ENCODE measurements at places on chromosomes 16 and 17.

- DNase-seq: no peak
Observed at GRCh38 chr16:73915935-73916334, 380.7 kb upstream of the PSMD7 start.

DNA sequence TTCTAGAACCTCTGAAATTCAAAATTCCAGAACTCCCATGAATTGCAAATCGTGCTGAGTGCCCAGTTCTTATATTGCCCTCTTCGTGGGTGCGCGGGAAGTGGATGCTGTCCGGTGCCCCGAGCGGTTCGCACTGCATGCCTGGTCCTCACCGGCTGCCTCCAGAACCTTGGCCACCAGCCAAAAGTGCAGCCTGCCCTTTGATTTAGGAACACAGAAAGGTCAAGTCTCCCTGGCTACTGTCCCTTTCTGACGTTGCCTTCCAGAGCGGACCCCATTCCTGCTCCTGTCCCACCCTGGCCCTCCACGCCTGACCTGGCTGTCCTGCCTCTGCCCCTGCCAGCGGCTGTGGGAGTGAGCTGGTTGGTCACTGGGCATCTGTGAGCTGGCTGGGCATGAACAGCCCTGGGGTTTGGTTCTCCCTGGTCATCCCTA, 9.7 kb downstream of the NEUROD2 start:
- DNase-seq: no peak

DNA sequence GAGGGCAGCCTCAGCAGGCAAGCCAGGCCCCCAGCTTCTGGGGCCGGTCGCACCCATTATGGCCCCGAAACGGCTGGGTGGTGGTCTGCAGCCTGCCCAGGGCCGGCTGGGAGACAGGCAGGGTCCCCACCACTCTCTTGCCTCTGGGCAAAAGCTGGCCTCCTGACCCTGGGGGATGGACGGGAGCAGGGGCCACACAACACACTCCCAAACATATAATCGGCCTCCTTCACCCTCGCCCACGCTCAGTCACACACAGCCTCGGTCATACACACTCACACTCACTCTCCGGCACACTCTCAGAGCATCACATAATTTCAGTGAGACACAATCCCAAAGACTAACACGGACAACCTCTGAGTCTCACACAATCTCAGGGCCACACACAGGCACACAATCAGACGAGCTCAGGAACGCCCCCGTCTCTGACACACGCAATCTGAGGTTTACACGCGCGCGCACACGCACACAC, 589 bp downstream of the PEMT start:
- no peak for DNase-seq

DNA sequence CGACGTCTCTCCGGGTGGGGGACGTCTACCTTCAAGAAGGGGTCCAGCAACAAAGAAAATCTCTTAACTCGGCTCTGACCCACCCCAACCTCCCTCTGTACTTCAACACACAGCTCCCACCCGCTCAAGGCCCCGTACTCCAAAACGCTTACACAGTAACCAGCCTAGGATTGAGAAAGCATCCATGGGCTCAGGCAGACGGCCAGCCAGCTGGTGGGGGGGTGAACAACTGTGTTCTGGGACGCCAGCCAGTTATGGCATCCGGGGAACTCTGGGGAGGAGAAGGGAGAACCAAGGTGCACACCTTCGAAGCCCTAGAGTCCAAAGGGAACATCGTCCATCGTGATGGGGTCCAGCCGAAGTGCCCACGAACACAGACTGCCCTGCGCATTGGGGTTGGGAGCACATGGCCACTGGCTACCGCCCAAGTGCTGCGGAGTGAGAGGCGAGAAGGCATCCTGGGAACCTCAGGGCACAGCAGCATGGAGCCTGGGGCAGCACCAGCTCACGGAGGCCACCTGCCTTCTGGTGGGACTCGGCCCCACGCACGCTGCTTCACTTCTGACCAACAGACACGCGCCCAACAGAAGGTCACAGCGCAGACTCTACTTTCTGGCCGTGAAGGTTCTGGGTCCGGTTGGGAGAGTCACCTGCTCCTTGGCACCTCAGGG, 14.3 kb downstream of the SLC16A3 start:
- DNase-seq: peak; percentile 84

DNA sequence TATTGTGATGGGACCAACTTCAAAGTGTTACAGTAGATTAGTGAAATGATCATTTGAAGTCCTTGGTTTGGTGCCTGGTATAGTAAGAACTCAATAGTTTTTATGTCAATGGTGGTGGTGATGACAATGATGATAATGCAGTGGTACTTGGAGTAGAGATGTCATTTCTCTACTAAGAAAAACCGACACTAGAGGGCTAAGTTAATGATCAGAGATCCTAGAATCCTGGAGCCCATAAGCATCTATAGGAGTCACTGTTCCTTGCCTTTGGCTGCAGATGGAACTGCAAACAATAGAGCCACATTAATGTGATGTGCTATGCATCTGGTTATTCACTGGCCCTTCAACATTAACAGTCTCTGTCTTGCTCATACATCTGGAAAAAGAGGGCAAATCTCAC, 103.8 kb downstream of the ANKFN1 start:
- no peak for DNase-seq

DNA sequence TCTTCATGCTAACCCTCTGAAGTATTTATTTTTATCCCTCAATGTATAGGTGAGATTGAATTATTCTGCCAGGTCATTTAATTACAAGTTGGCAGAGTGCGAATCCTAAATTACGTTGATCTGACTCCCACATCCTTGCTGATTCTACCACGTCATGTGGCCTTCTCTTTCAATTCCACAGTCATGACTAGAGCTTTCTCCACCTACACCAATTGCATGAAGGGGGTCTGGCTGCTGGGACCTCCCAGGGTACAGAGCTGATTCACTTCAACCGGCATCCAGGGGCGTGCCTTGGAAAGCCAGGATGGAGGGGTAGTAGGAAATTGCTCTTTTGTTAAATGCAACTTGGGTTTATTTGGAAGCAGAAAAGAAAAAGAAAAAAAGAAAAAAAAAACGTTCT, 41.1 kb upstream of the CDH13 start:
- DNase-seq: no peak

DNA sequence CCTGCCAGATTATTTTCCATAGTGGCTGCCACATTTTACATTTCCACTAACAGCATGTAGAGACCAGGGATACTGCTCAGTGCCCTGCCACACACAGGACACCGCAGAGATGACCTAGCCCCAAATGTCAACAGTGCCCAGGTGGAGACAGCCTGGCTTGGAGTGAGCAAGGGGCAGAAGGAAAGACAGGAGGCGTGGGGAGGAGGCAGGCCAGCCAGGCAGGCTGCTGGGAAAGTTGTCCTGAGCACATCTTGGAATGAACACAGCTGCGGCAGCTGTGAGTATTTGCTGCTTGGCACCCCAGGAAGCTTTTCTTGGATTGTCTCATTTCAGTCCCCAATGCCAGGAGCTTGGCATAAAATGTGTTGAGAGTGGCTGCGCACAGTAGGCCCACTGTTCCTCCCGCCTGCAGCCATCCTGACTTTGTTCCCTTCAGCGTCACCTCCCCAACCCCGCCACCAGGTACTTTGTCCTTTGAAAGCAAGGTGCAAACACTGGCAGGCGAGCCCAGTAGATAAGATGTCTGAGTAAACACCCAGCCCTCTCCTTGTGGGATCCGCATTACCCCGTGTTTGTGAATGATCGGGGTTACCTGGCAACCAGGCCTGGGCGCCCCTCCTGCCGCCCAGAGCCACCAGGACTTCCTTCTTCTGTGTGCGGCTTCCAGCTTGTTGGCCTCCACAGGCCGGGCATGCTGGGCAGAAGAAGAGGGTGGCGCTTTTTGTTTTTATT, 114.0 kb downstream of the CMIP start:
- no peak for DNase-seq

- no peak for DNase-seq
Observed at GRCh38 chr17:68296217-68297191, 5.2 kb downstream of the ARSG start.

- no peak for DNase-seq
Observed at GRCh38 chr16:30546115-30546514, 11.5 kb upstream of the ZNF747 start.

DNA sequence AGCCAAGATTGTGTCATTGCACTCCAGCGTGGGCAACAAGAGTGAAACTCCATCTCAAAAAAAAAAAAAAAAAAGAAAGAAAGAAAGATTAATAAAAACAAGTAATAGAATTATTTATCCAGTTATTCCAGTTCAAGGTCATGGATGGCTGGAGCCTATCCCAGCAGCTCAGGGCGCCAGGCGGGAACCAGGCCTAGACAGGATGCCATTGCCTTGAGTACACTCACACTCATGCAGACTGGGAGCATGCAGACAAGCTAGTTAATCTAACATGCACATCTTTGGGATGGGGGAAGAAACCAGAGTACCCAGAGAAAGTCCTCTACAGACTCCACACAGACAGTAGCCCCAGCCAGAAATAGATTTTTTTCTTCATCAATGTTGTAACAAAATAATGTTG, 17.9 kb downstream of the PDP2 start:
- peak; percentile 78 for DNase-seq

DNA sequence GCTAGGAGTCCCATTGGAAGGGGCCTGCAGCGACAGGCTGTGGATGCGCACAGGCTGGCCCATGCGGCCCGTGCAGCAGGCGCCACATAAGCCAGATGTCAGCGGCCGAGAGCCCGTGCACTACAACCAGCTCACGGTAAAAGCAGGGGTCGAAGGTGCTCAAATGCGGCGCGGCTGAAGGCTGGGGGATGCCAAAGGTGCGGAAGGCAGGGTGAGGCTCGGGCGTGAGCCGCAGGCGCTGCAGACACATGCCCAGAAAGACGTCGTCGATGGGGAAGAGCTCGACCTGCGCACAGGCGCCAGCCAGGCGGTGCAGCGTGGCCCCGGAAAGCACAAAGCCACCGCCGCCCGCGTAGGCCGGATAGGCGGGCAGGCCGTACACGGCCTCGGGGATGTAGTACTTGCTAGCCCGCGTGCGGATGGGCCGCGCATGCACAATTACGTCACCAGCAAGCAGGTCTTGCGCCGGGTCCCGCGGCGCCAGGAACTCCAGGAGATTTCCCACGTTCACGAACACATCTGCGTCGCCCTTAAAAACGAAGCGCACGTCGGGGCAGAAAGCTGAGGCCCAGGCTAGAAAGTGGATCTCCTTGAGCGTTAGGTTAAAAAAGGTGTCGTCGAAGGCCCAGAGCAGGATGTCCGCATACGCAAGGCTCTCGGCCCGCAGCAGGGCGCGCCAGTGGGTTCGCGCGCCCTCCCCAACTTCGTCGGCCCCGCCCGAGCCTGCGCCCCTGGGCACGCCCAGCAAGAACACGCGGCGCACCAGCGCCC, 1.3 kb downstream of the B3GNT9 start:
- no peak for DNase-seq

GRCh38 chr17:45242029-45242414, 19.9 kb downstream of the SPATA32 start:
- DNase-seq: no peak

DNA sequence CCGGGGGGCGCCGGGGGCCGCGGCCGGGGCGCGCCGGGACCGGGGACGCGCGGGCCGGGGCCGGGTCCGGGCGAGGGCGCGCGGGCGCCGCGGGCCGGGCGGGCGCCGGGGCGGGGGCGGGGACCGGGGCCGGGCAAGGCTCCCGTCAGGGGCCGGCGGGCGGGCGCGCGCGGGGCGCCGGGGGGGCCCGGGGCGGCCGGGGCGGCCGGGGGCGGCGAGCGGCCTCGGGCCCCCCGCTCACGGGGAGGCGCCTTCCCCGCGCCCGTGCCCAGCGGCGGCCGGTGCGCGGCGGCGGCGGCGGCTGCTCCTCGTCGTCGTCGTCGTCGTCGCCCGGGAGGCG, 563 bp downstream of the ZCCHC14 start:
- DNase-seq: no peak

- DNase-seq: no peak
Observed at GRCh38 chr16:28587386-28587785, 9.5 kb downstream of the SULT1A2 start.

DNA sequence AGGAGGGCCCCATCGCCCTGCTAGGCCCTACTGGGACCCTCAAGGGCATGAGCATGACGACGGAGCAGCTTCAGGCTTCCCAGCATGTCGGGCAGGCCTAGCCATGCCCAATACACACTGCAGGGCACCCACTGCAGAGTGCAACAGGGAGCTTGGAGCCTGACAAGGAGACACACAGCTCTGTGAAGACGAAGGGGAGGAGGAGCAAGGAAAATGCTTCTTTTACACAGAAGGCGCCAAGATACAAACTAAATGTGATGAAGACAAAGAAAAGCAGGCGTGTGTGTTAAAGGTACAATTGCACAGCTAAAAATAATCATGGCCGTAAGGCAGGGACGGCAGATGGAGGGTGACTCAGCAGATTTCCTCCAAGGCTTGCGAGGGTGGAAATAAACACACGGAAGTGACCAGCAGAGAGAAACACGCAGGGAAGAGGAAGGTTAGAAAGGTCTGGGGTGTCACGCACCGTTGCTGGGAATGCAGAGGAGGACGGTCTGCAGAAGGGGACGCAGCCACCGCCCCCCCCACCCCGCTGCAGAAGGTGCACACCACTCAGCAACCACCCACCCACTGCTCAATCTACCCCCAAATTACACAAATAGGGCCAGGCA, 108.5 kb downstream of the ZNF778 start:
- peak; percentile 90 for DNase-seq

DNA sequence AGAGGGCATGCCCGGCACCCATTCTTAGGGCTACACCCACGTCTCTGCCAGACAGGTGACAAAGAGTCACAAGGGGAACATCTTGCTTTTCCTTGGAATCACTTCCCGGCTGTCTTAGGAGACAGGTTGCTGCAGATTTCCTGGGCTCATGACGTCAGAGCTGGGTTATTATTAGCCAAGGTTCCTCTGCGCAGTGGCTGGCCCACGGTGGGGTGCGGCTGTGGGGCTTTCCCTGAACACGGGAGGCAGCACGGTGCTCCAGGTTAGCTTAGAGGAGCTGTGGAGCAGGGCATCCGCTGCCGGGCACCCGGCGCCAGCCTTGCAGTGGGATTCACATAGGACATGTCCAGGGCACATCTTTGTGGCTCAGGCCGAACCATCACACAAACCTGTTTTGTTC, 118.0 kb upstream of the PLCG2 start:
- DNase-seq: no peak

DNA sequence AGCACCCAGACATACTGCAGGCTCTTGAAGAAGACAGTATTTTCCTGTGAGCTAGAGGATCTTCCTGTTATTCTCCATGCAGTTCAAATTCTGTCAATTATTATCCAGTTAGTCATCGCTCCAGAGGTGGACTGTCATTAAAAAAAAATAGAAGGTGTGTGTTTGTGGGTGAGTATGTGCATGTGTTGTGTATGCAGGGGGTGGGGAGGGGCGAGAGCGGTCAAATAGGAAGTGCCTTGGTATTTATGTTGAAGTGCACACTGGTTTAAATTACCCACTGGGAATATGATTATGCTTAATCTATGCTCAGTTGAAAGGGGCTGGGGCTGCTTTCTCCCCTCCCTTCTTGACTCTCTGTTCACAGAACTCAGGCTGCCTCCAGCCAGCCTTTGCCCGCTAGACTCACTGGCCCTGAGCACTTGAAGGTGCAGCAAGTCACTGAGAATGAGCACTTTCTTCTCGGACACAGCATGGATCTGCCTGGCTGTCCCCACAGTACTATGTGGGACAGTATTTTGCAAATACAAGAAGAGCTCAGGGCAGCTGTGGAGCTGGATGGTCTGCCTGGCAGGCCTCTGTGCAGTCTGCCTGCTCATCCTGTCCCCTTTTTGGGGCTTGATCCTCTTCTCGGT, at the start of gene HSD17B2:
HSD17B2 (plus strand) TSS at position 273 of the 632 bp plus-strand sequence; CDS start at position 445, 172 bp downstream.
- DNase-seq: no peak

Measured in fibroblast of the aortic adventitia (primary cell).